Adrenal gland (tissue), 19 donors: ENCODE measurements at places on chromosomes 5 and 9.

DNA sequence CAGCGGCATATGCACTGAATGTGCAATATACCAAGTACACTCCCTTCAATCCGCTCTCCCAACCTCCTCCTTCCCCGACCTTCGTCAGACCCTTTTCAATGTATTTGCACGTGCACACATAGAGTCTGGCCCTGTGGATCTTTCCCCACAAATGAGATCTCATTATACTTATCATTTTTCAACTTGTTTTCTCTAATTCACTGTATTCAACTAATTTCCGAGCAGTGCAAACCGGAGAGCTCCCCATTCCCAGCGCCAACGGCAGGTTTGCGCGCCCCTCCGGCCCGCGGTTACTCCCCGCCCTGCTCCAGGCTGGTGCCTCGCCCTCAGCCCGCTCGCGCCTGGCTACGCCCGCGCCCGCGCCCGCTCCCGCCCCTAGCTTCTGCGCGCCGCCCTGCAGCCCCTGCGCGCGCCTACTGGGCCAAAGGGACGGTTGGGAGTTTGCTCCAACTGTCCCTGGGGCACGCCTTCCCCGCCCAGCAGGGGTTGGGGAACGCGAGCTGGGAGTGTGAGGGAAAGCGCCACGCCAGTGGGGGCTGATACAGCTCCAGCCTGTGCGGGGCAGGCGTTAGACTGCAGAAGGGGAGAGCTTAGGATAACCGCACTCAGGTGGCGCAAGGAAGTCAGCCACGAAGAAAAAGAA lies 3.3 kb upstream of the CDC20B start:
- no peak overlapping the region for H3K27ac ChIP-seq
- no peak for DNase-seq
- H3K4me1 ChIP-seq = peaks cover 13% of the 10 kb centered on the region
- H3K27me3 ChIP-seq = peaks cover 65% of the 10 kb centered on the region

- H3K36me3 ChIP-seq = no peaks in the 10 kb centered on the region
- DNase-seq = no peak
- H3K4me1 ChIP-seq = no peaks in the 10 kb centered on the region
- no peak overlapping the region for H3K27ac ChIP-seq
- H3K27me3 ChIP-seq = no peaks in the 10 kb centered on the region
These were observed 149.9 kb downstream of the ISOC1 start for GRCh38 chr5:129244478-129244877.

GRCh38 chr9:123347289-123348060 lies 8.5 kb upstream of the CRB2 start:
- DNase-seq = no peak
- H3K4me3 ChIP-seq = no peak overlapping the region
- H3K27me3 ChIP-seq = peaks cover 17% of the 10 kb centered on the region

GRCh38 chr5:56494300-56494731 lies 261.2 kb upstream of the ANKRD55 start:
- no peak overlapping the region for H3K27ac ChIP-seq
- peaks cover 5% of the 10 kb centered on the region for H3K4me1 ChIP-seq
- no peak overlapping the region for H3K4me3 ChIP-seq
- no peak for DNase-seq
